Dorsolateral prefrontal cortex (tissue), 122 donors: ENCODE measurements at places on chromosomes 6 and 20.
A peak's percentile ranks its signal among the peaks of the same experiment; 100 is the strongest.

GRCh38 chr6:87551799-87552198, 38.0 kb downstream of the RARS2 start:
- DNase-seq, result no peak

DNA sequence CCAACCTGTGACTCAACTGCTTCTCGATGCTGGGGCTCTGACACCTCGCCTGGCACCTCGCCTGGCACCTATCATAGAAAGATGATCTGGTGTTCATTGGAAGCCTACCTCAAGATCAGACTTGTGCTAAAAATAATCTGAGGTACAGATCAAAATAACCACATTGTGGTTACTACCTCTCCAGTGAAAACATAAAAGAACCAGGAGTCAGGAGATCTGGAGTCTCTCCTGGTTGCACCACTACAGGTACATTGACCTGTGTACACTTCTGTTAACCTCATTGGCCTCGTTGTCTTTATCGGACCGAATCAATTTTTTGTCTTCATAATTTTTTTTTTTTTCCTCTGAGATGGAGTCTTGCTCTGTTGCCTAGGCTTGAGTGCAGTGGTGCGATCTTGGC, 695.9 kb downstream of the HDGFL1 start:
- no peak for DNase-seq

DNA sequence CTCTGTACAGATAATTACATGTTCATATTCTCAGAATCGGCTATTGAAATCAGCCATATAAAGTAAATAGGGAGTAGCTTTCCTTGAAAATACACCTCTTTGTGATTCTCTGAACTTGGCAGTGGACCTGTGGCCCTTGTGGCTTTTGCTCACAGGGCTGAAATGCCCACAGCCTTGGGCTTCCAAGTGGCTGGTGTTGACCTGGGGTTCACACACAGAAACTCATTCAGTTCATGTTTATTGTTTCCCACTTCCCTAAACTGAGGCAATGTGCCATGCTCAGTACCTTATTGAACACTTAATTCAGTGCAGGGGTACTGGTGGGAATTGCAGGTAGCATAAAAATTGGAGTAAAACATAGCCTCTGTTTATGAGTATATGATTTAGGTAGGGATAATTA, 19.1 kb upstream of the TULP4 start:
- DNase-seq, result no peak

- no peak for DNase-seq
Observed at GRCh38 chr6:139568956-139569538, 194.6 kb upstream of the CITED2 start.

DNA sequence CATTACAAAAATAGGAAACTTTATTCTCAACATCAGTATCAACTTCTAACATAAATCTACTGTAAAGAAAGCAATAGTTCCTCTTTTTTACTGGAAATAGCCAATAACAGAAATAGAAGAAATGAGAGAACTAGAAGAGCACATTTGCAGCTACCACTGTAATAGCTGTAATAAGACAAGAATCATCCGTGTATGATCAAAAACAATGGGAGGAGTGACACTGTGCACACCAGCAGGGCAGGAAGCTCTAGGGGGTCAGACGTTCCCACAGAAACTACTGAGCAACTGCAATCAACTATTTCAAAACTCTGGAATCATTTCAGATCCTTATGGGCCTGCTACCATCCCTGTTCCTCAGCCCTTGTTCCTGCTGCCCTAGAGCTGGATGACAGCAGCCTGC, 43.7 kb downstream of the NINL start:
- DNase-seq, result no peak

- DNase-seq, result no peak
Observed at GRCh38 chr20:63192721-63193120, 23.2 kb downstream of the YTHDF1 start.

DNA sequence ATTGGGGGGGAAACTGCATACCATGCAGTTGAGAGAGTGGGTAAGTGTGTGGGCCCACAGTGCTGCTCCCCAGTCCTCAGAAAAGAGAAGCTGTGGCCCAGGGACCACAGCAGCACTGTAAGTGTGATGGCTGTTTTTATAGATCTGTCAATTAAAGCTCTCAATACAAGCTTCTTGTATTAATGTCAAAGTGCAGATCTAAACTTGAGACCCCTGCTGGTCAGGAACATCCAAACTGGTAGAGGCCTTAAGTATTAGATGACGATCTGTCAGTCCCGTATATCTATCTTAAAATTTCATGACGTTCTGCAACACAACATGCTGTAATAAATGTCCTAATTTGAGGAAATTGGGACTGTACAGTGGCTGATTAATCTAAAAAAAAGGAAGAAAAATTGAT, 74.8 kb downstream of the TULP4 start:
- no peak for DNase-seq

DNA sequence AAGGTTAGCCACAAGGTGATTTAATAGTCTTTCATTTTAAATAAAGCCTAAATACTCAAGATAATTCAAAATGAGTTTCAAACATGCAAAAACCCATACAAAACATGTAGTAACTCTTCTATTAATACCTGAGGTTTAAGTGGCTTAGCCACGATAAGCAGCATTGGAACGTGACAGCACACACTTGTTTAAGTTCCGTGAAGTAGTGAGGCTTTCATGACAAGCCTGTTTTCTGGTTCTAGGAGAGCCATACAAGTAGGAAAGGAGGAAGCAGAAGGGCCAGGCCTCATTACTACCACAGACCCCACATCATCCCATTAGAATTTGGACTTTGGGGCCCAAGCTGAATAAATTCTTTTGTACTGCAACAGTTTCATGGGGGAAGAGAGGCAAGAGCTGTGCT, 54.3 kb upstream of the PRND start:
- DNase-seq, result no peak

GRCh38 chr6:149383371-149383770, 16.7 kb upstream of the SUMO4 start:
- DNase-seq, result no peak

GRCh38 chr6:148885136-148885865, 138.5 kb downstream of the UST start:
- DNase-seq, result peak; percentile 39

- DNase-seq, result no peak
Observed at GRCh38 chr20:50285376-50286173, 94.9 kb downstream of the CEBPB start.

DNA sequence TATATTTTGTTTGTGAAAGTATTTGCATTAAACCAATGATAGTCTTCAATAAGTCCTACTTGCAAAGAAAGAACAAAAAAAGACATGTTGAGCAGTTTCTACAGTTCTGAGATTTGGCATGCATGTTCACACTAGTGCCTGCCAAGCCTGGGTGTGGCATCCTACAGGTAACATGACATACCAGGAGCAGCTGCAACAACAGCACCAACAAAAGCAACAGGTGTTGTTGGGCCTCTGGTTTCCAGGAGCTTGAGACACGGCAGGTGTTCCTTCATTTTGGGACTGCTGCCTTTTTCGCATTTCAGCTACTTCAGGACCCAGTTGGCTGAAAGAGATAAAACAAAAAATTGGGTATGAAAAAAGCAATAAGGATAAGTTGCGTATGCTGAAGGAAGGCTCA, 41.2 kb upstream of the MTRF1L start:
- no peak for DNase-seq

- no peak for DNase-seq
Observed at GRCh38 chr20:63366390-63367365, 5.5 kb upstream of the CHRNA4 start.

DNA sequence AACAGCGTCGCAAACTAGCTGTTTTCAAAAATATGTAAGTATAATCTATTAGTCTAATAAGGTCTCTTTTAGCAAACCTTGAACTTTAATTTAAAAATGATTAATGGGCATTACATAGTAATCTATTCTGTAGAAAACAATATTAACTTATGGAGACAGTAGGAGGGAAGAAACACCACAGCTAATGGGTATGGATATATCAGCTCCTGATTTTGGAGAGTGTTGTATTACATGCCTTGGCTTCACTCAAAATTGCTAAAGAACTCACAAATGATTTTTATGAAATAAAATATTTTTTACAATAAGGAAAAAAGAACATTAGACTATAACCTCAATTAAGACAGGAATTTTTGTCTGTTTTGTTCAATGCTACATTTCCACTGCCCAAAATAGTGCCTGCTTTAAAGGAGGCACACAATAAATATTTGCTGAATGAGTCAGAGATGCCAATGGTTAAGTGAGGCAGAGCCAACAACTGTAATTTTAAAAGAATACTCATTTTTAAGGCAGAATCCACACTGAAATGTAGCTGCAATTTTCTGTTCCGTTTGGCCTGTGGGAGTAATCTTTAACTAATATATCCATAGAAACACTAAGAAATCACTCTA, 15.7 kb downstream of the ATG5 start:
- DNase-seq, result no peak

GRCh38 chr6:3473773-3474172, 16.9 kb upstream of the SLC22A23 start:
- DNase-seq, result no peak

- no peak for DNase-seq
Observed at GRCh38 chr20:62952373-62952967, at the start of gene SLC17A9. TSS of gene SLC17A9 (plus strand) at chr20:62952709. CDS start at chr20:62952831, 122 bp downstream.

DNA sequence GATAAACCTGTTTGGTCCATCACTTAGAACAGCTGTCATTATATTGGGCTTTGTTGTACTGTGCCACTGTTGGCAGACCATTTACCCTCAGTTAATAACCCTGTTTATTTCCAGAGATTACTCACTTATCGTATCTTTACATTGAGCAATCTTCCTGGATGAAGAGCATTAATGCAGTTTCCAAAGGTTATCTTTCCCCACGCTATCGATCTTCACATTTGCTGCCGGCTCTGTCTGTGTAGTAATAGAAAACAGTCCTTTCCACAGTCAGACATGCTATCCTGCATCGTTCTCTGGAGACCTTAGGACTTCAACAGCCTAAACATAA, 27.4 kb downstream of the GHRH start:
- no peak for DNase-seq

- no peak for DNase-seq
Observed at GRCh38 chr20:63268256-63268655, 4.4 kb upstream of the ARFGAP1 start.

GRCh38 chr20:5488823-5489222, 172.1 kb upstream of the PROKR2 start:
- no peak for DNase-seq

DNA sequence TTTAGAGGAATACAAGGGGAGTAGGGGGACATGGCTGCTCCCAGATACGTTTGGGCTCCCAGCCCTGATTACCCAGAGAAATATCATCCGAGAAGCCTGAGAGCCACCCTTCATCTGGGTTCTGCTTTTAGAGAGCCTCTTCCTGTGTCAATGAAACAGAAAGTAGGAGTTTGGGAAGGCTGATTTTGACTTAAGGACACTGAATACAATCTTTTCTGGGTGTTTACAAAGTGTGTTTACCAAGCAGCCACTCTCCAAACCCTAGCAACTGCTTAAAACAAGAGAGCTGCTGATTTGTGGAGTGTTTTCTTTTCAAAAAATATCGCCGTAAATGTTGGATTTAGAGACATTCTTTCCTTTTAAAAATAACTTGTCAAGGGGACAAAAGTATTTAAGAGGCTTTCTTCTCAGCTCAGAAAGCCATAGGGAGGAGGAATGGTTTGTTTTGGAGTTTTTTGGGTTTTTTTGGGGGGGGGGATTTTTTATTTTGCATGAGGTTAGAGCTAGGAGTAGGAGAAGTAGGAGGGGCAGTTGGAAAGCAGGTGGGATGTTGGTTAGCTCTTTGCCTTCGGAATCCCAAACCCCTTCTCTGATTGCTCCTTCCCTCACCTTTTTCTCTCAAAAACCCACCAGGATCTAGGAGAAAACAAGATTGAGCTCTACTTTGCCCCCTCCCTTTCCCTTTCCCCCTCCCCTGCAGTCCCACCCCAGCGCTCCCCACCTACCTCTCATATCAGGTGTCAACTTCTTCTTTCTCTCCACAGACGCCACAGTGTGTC, 12.4 kb downstream of the MAFB start:
- no peak for DNase-seq

- DNase-seq, result no peak
Observed at GRCh38 chr20:4046311-4046924, 31.1 kb upstream of the RNF24 start.

GRCh38 chr6:40721271-40721952, 134.2 kb upstream of the LRFN2 start:
- no peak for DNase-seq

DNA sequence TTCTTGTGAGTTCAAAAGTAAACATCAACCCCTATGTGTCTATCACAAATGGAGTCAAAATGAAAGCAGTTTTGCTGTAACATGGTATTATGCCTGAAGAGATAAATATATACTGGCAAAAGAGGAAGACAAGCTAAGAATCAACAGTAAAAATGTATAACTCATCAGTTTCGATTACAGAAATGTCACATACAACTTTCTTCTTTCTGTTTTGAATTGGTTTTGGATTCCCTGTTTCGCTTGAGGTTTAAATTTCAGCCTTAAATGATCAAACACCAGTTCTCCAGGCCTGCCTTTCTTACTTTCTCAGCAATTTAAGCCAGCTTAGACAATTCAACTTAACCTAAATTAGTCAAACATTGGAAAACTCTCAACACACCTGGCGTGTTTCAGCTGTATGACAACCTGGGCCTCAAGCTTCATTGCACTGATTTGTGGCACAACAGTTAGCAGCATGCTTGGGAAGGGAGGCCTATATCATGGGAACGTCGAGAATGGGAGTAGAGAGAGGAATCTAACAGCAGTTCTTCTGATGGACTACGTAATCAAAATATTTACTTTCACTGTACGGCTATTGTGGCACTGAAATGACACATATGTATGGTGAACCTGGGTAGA, 51.9 kb upstream of the MARCKS start:
- DNase-seq, result no peak

DNA sequence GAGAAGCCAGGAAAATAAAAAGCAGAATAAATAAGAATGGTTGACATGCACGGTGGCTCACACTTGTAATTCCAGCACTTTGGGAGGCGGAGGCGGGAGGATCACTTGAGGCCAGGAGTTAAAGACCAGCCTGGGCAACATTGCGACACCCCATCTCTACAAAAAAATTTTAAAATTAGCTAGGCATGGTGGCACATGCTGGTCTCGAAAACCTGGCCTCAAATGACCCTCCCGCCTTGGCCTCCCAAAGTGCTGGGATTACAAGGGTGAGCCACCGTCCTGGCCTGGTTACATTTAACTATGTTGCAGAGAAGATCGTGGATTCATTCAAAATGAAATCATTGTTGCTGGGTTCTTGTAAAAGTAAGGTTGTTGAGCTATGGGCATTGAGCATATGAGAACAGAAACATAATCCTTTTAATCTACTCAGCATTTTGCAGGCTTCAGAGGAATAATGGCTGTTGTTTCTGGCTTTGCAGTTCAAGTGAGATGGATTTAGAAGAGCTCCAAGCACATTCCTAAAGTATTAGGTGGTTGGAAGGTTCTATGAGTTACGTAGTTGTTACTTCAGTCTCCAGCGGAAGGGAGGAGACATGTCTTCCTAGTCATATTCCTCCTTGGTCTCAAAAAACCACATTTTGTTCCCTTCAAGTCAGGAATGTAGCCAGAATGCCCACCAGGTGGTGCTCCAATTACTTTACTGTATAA, 45.6 kb upstream of the RAB23 start:
- no peak for DNase-seq
